Activated T-helper 1 cell treated with Interleukin-2 at 50 U/mL for 16 hours (primary cell): ENCODE measurements at places on chromosomes 11 and 22.

DNA sequence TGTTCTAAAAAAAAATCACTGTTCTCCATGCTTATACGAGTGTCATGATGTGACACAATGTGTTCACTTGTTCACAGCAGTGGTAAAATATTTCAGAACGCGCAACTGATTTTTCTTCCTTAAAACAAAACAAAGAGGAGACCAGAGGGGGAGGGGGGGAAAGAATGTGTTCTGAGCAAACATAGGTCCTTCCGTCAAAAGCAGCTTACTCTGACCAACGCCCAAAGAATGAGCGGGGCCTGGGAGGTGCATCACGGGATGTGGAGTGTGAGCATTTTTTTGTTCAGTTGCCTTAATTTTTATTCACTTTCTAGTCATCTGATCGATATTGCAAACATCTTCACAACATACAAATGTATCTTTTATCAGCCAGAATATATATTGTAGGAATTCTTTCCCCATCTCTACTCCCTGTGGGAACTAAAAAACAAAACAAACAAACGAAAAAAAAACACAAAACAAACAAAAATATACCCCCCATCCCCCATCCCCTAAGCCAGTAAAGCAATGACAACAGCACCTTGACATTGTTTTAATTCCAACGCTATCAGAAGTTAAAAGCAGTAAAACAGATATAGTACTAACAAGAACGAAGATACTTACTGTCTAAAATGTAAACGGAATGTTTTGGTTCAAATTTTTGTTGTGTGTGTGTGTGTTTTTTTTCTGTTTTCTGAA lies 43.3 kb downstream of the BDNF start:
- DNase-seq: no peak

DNA sequence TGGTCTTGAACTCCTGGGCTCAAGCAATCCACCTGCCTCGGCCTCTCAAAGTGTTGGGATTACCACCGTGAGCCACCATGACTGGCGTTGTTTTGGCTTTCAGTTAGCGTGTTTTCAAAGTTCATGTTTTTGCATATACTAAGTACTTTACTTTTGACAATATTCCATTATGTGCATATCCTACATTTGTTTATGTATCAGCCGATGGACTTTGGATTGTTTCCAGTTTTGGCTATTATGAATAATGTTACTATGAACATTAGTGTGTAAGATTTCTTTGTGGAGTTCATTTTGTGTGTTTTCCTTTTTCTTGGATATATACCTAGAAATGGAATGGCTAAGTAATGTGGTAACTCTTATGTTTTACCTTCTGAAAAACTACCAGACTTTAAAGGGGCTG lies 9.9 kb downstream of the CSTF3 start:
- no peak for DNase-seq

GRCh38 chr11:11463405-11463804 lies 110.4 kb upstream of the CSNK2A3 start:
- no peak for DNase-seq

- DNase-seq: no peak
Measured at GRCh38 chr11:78428266-78428636, 10.6 kb upstream of the GAB2 start.

DNA sequence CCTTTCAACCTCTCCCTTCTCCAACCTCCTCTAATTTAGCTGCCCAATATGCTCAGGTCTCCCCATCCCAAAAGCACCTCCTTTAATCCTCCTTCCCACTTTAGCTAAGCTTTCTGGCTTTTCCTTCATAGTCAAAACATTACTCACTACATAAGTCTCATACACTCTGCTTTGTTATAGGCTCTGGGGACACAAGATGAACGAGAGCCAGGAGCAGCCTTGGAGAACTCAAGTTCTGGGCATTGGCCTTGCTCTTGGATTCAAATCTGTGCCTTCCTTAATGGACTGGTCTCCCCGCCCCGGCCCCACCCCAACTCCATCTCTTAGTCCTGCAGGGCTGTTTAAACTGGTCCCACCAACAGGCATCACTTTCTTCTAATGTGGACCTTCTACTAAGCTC lies 11.4 kb upstream of the HPX start:
- DNase-seq: no peak

DNA sequence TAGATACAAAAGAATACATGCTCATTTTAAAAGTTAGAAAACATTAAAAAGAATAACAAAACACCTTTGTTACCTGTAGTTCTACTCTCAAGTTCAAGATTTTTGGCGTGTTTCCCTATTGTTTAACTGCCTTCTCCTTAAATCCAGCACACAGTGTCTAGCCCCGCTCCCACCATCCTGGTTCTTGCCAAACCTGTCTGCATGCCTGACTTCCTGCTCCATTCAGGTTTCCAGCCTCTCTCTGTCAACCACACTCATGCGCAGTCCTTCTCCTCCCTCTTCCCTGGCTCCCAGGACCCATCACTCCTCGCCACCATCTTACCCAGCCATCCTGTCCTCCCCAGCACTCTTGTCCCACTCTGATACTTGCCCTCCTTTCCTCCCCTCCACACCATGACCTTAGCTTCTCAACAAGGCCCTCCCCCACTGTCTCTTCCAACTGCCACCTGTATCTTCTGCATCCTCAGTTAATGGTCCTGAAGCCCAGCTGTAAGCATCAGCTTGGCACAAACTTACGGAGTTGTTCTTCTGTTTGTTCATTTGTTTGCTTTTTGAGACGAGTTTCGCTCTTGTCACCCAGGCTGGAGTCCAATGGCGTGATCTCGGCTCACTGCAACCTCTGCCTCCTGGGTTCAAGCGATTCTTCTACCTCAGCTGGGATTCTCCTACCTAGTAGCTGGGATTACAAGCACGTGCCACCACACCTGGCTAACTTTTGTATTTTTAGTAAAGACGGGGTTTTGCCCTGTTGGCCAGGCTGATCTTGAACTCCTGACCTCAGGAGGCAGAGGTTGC lies 7.5 kb upstream of the MYH9 start:
- no peak for DNase-seq

DNA sequence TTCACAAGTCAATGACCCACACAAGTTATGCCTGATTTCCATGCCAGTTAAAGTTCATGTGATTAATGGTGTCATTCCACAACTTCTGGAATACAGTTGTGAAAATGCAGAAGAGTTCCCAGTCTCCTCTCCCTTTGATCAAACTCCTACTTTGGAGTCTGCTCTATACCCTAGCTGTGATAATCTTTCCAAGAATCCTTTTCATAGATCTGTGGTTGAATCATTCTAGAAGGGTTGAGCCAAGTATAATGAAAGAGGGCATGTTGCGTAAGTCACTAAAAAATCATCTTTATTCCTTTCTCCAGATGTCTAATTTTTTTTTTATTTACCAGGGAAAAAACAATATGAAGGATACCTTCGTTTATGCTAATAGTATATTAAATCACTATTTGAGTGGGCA lies 89.7 kb upstream of the CARD18 start:
- no peak for DNase-seq

- peak; percentile 61 for DNase-seq
Measured at GRCh38 chr22:43996170-43996980, 27.7 kb upstream of the PARVB start.
